ENCODE measurements at places on chromosomes 11 and 22.

DNA sequence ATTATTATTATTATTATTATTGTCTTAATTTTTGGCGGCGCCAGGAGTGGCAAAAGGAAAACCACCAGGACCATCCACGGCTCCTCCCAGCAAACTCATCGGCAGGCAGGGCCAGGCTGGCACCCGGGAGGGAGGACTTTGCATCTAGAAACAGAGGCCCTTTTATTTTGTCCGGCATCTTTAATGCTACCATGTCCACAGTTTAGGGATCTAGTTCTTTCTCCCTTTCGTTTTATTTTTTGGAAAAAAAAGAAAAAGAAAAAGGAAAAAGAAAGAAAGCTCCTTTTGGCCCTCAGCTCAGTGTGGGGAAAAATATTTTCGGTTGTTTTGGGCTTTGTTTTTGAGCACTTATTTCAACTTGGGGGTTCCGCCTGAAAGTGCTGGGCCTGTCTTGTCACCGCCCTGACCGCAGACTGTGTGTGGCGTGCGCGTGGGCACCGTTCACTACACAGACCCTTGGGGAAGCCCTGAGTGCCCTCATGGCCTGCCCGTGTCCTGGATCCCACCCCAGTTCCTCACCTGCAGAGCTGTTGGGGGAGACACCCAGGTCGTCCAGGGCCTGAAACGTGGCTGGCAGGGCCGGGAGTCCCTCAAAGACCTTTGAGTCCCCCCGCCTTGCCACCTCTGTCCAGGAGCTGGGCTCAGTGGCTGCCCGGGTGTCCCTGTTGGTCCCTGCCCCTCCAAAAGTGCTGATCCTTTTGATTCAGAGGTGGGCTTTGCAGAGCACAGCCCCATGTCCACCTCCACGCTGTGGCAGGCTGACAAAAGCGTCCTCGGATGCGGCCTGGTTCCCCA lies 69.1 kb upstream of the PPARA start:
- DNase-seq = no peak

GRCh38 chr11:197741-198235 lies 4.9 kb downstream of the SCGB1C1 start:
- DNase-seq = no peak

- no peak for DNase-seq
Observed at GRCh38 chr11:46727952-46728658, 9.1 kb downstream of the F2 start.

- no peak for DNase-seq
Observed at GRCh38 chr11:877565-877964, 33.0 kb downstream of the CHID1 start.

- no peak for DNase-seq
Observed at GRCh38 chr11:44727114-44727372, 281 bp downstream of the TSPAN18 start.

DNA sequence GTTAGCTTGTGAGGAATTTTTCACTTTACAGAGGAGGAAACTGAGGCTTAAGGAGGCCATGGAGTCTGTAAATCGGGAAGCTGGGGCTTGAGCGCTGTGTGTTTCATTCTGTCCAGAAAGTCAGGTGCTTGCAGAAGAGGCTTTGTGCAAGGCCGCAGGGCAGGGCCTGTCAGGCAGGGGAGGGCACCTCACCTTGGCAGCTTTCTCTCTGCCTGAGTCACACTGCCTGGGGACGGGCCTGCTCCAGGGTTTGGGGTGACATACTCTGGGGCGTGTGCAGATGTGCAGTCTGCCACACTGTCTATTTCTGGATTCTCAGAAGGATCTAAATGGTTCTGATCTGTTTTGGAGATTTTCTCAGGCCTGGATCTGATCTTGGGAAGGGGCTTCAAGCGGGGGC lies 8.4 kb downstream of the INCENP start:
- no peak for DNase-seq

- no peak for DNase-seq
Observed at GRCh38 chr11:36238881-36239280, 50.3 kb downstream of the COMMD9 start.

GRCh38 chr11:69250186-69251056 lies 43.5 kb upstream of the MYEOV start:
- DNase-seq = no peak

DNA sequence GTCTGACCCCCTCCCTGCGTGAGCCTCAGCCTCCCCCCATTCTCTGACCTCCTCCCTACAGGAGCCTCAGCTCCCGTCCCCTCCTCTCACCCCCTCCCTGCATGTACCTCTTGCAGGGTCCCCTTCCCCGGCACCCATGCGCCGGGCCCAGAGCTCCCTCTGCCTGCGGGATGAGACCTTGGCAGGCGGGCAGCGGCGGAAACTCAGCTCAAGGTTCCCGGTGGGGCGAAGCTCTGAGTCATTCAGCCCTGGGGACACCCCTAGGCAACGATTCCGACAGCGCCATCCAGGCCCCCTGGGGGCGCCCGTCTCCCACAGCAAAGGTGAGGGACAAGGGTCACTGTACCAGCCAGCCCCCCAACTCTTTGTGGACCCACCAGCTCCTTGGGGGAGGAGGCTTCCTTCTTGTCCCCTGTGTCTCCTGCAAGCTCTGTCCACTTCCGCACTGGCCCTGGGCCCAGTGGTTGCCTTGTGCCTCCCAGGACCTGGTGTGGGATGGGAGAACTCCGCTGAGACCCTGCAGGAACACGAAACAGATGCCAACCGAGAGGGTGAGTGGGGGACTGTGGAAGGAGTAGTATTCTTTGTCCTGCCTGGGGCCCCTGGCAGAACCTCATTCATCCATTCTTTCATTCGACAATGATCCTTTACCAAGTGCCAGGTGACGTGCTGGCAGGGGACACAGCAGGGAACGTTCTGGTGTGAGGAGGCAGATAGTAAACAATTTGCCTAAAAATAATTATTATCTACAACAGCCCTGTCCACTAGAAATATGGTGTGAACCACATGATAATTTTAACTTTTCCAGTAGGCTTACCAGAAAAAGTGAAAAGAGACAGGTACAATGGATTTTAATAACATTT lies 3.7 kb upstream of the RPS6KA4 start:
- peak; percentile 28 for DNase-seq

DNA sequence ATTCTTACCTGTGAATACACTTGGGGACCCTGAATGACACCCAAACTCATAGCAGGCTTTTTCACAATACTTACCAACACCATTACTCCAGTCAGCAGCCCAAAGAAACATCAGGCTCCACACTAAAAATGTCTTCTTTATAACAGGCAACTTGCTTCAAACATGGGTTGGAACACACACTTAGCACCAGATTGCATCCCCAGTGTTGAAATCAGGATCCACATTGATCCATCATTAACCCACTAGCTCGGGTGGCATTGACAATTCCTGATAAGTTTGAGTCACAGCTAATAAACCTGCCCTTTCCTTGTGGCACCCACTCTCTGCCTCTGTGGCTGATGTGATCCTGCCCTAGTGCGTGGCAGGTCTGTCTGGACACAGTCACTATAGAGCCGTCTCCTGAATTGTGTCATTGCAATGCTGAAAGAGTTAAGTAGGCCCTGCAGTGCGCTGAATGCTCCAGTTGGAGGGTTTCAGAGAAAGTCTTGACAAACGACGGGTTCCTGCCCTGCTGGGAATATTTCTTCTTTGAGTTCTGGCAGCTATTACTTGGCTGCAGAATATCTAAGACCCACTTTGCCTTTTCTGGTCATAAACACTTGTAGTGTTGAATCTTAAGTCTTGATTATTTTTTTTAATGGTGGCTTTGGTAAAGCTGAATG lies 19.6 kb upstream of the C11orf96 start:
- no peak for DNase-seq

DNA sequence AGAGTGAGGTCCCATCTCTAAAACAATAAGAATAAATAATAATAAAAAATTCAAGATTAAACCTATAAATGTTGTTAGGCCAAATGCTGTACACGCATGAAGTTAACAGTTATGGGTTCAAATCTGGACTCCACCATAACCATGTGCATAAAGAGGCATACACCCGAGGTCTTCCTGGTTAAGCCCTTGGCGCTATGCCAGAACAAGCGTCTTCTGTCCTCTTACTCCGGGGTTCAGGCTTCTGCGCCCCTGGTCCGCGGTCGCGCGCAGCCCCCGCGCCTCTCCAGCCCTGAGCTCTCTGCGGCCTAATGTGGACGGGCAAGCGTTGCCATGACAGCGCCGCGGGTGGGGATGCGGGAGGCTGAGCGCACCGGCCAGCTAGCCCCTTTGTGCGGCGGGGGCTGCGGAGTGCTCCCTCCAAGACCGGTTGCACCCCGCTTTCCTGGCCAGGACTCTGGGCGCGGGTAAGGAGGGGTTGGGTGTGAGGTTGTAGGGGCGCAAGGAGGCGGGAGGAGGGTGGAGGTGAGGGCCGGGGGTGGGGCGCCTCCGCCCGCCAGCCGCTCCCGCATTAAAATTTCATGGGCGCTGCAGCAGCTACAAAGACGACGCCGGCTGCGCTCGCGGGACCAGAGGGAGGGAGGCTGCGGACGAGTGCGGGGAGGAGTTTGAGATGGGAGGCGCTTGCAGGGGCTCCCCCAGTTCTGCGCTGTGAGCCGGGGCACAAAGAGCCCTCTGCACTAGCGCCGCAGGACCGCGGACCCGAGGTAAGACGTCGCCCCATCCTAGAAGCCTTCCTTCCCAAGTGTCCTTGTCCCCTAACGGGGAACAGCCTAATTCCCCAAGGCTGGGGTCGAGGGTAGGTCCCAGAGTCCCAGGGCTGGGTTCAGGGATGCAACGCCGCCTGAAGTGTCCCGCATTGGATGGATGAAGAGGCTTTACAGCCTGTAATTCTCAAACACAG lies at the start of gene MIAT:
TSS of gene MIAT (plus strand) at position 698 of the 961 bp plus-strand sequence.
- DNase-seq = peak; percentile 68

DNA sequence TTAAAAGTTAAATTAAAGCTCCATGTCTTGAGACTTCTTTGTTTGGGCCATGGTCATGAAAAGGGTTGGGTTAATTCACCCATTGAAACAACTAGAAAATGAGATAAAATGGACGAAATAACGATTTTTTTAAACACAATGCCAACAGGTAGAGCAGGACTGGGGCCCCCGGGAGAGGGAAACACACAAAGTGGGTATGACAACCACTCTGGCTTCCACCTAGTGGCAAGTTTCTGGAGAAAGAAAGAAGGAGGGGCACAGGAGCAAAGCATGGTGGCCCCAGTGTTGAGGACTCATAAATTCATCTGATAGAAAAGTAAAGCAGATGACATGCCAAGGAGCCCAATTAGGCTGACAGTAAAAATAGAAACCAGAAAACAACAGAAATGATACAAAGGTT lies 68.4 kb downstream of the MYEOV start:
- no peak for DNase-seq

GRCh38 chr22:38455076-38455529 lies at the start of gene KCNJ4:
TSS of gene KCNJ4 (minus strand) at chr22:38455199. CDS start at chr22:38428132, 27,067 bp downstream.
- DNase-seq = no peak

- peak; percentile 48 for DNase-seq
Observed at GRCh38 chr11:456533-456932, 6.5 kb downstream of the PTDSS2 start.

DNA sequence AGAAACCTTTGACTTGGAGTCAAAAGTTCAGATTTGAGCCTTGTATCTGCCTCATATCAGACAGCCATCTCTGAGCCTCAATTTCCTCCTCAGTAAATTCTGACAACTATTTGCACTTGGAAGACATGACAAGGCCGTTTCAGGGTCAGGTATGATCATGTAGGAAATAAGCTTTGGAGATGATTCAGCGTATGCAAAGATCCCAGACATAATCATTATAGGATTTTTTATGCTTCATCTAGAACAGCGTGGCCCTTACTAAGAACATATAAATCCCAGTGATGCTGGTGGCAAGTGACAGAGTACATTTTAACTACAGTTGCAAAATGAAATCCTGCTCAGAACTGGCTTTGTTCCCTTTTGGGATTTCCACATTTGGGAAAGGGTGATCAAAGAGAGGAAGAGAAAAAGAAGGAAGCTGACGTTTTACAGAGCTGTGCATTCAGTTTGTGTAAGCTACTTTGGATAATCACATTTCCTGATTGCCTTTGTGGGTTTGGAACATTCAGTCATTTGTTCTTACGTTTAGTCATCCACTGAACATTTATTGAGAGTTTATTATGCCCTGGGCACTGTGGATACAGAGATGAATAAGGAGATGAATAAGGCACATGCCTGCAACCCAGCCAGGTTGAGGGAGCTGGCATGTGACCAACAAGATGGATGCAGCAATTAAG lies 81.9 kb upstream of the HEPHL1 start:
- no peak for DNase-seq

DNA sequence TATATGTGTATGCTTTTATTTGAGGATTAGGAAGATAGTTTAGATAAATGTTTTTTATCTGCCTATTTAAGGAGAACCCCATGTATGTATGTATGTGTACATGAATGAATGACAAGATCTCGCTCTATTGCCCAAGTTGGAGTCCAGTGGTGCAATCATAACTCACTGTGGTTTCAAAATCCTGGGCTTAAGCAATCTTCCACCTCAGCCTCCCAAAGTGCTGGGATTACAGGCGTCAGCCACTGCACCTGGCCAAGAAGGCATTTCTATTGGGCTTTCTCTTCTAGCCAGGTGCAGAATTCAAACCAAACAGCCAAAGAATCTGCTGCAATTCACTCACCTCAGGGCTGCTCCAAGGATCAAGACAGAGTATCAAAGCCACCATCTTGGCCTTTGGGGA lies 25.5 kb upstream of the DGKZ start:
- no peak for DNase-seq

- no peak for DNase-seq
Observed at GRCh38 chr22:20392983-20393704, 807 bp upstream of the ZNF74 start.

DNA sequence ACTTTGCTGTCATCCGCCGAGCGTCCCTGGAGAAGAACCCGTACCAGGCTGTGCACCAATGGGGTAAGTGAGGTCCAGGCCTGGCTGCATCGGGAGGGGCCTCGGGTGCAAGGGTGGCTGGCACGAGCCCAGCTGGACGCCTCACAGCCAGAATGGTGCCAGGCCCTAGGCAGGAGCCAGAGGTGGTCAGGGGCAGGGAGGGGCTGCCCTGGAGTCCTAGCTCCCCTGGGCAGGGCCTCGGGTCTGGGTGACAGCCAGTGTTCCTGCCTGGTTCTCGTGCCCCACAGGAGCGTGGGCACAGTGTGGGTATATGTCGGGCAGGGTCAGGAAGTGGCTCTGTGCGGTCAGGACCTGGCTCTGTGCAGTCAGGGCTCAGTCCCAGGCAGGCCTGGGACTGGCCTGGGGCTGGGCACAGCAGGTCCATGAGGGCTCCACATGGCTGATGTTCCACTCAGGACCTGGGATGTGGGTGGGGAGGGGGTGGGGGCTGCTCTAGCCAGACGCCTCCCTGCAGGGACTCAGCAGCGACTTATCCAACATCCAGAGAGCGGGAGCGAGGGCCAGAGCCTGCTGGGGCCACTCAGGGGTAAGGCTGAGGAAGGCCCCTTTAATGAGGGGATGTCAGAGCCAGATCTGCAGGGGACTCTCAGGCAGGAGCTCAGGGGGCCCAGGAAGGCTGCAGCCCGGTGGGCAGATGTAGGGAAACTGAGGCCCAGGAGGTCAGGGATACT lies 1.2 kb downstream of the TSPAN32 start:
- no peak for DNase-seq

DNA sequence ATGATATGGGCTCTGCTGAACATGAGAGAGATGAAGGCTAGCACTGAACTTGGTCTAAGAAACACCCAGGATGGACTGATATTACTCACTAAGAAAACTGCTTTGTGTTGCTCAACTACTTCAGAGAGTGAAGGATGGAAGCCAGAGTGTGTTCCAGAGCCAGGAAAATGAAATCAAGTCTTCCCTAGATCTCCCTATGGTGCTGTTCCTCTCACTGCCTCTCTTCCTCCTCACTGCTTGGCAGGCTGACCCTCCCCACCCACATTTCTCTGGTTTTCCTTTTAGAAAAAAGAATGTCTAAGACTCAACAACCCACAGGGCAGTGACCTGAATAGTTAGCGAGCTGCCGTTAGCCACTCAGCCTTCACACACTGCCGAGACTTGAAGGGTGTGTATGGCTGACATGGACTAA lies 65.6 kb downstream of the CCDC81 start:
- DNase-seq = no peak
